ENCODE measurements at places on chromosomes 7 and 10.

- DNase-seq, result no peak
Measured at GRCh38 chr10:124283215-124283948, 135.3 kb downstream of the OAT start.

- DNase-seq, result no peak
Measured at GRCh38 chr10:8043569-8044306, 10.8 kb upstream of the GATA3 start.

- no peak for DNase-seq
Measured at GRCh38 chr7:102165136-102165535, 121.5 kb upstream of the SH2B2 start.

- DNase-seq, result no peak
Measured at GRCh38 chr7:133983685-133984419, 143.3 kb upstream of the LRGUK start.

DNA sequence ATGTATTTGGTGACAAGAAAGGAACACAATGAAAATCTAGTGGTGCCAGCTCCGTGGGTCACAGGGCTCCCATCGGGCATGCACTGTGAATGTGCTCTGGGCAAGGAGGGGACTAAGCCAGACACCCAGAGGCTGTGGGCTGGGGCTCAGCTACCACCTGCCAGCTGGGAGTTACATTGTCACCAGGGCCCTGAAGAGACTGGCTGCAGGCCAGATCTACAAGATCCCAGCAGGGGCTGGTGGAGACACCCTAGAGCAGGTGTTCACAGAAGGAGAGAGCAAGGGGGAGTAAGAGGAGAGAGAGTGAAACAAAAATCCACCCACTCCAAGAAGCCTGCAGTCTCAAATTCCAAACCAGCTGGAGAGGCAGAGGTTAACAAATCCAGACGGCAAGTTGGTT, 116.6 kb upstream of the ADCY1 start:
- DNase-seq, result no peak

- DNase-seq, result no peak
Measured at GRCh38 chr10:97185326-97186058, at the start of gene SLIT1. TSS of gene SLIT1 (minus strand) at chr10:97185959. CDS start at chr10:97185674, 285 bp downstream.

GRCh38 chr10:21724687-21725367, 190.8 kb downstream of the MLLT10 start:
- DNase-seq, result peak; percentile 55

Measured in ascending aorta (tissue), 2 donors.